ENCODE measurements at places on chromosomes 6 and 20. TPM values are rescaled to one million over a fixed set of nuclear protein-coding genes. Genes with fewer than 3 reads are reported as not detected.

GRCh38 chr20:40326784-40327183 is 362.3 kb downstream of the MAFB start:
- no peak for DNase-seq

- DNase-seq = peak; percentile 59
These were observed 51.9 kb downstream of the SNAI1 start for GRCh38 chr20:50034567-50035180.

- no peak for DNase-seq
These were observed 73.7 kb upstream of the CITED2 start for GRCh38 chr6:139448051-139448649.

CDH26 gene
- total RNA-seq = 2.3 TPM

SAMD10 gene
- 0.78 TPM for total RNA-seq

DNA sequence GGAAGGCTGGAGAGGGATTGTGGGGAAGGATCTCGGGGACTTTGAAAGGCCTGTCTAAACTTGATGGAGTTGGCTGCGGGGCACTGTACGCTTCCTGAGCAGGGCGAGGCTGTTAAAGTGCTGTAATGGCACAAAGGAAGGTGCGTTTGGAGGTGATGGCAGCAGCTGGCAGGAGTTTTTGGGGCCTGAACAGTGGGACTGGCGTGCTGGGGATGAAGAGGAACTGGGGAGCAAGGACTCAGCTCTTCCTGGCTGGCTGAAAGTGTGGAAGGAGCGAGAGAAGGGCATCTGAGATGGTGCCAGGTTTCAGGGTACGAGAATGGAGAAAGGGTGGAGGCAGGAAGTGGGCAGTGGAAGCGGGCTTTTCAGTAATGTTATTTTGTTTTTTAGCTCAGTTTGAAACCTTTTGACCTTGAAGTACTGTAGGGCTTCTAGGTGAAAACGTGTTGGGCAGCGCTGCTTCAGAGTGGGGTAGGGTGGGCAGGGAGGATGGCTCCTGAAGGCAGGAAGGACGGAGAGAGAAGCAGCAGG is 8.0 kb downstream of the TMEM181 start:
- DNase-seq = no peak

DNA sequence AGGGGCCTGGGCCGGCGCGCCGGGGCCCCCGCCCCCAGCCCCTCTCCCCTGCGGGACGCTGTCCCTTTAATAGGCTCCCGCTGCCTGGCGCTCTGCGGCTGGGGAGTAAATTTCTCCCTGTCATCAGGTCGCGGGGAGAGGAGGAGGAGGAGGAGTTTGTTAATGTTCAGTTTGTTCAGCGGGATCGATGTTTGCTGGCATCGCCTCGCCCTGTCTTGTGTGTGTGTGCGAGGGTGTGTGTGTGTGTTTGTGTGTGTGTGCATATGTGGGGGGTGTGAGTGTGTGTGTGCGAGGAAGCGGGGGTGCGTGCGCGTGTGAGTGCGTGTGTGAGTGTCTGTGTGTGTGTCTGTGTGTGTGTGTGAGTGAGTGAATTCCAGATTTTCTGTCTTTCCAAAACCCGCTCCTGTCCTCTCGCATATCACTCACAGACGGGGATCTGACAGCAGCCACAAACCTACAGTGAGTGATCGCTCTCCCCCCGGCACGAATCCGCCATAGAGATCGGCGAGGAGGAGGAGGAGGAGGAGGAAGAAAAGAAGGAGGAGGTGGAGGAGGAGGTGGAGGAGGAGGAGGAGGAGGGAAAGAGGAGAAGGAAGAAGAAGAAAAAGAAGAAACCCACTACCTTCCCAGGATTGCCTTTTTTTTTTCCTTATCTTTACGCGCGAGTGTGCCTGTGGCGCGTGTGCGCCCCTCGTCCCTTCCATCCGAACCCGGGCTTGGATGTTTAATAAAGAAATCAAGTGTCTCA is at the start of gene TSHZ2:
Gene TSHZ2, plus strand, starts transcription at position 169 of the 748 bp plus-strand sequence. CDS start 936 bp downstream, outside the sequence.
- no peak for DNase-seq

NKX2-2 gene
- total RNA-seq = not detected

DNA sequence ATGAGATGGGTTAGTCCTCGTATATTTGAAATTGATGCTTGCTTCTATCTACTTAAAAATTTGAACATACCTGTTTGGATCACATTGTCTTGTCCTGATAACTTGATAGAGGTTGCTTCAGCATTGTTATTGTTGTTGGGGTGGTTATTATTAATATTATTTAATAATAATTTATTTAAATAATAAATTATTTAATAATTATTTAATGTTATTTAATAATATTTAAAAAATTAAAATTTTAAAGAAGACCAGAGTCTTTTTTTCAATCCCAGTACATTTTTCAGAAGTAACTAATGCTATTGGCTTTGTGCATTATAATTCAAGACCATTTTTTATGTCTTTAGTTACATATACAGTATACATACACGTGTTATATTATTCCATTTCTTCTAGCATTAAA is 116.6 kb upstream of the DUSP22 start:
- DNase-seq = no peak

DNA sequence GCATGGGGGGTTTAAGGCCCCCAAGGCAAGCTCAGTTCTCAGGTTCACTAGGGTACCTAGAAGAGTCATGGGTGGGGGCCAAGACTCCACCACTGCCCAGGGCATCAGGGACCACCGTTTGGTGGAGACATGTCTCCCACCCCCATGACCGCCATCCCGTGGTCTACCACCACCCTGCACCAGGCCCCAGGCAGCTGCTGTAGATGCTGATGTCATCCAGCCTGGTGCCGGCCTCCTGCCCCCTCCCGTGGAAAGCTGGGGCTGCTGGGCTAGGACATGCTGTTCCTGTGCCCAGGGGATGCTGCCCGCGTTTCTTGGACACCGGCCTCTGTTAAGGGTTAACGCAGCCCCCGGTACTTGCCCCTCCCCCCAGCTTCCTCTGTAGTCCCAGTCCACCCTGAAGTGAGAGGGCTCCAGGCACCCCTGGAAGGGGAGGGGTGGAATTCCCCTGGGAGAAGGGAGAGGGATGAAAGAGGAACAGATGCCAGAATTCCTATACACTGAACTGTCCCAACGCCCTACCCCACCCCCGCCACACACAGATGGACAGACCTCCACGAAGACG is 587 bp downstream of the IP6K3 start:
- DNase-seq = no peak

GRCh38 chr20:5065879-5066383 is 53.8 kb downstream of the PCNA start:
- peak; percentile 61 for DNase-seq

TFEB gene
- total RNA-seq = 23.8 TPM
